GM23248 (cell line): ENCODE measurements at places on chromosomes 7 and 10.

- DNase-seq, result no peak
These were observed 585.1 kb downstream of the GATA3 start for GRCh38 chr10:8639486-8640185.

- peak; percentile 52 for DNase-seq
These were observed 8.4 kb upstream of the INMT start for GRCh38 chr7:30743371-30744074.

DNA sequence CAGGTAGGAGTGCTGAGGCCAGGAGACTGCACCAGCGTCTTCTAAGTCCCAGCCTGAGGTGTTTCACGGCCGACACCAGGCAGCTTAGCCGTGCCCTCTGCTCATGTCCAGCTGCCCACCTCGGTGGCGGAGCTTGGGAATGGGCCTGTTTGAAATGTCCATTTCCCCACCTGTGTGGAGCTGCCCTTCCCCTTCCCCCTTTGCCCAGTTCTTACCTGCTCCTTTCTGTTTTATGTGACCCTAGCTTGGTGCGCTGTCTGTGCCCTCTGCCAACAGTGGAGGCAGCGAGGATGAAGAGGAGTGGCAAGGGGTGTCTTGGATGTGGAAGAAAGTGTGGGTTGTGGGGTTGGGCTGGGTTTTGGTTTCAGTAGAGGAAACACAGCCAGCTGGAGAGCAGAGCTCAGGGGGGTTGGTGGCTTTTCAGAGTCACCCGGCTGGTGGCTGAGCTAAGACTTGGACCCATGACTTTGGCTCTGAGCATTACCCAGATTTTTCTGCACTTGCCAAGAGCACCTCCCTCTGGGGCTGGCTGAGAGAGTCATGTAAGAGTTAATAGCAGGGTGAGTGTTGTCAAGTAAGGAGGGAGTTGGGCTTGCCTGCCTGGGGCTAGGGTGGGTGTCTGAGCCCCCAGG, 37.4 kb downstream of the GBX1 start:
- DNase-seq, result no peak

- peak; percentile 94 for DNase-seq
These were observed 27.4 kb upstream of the DGKI start for GRCh38 chr7:137873979-137874777.

DNA sequence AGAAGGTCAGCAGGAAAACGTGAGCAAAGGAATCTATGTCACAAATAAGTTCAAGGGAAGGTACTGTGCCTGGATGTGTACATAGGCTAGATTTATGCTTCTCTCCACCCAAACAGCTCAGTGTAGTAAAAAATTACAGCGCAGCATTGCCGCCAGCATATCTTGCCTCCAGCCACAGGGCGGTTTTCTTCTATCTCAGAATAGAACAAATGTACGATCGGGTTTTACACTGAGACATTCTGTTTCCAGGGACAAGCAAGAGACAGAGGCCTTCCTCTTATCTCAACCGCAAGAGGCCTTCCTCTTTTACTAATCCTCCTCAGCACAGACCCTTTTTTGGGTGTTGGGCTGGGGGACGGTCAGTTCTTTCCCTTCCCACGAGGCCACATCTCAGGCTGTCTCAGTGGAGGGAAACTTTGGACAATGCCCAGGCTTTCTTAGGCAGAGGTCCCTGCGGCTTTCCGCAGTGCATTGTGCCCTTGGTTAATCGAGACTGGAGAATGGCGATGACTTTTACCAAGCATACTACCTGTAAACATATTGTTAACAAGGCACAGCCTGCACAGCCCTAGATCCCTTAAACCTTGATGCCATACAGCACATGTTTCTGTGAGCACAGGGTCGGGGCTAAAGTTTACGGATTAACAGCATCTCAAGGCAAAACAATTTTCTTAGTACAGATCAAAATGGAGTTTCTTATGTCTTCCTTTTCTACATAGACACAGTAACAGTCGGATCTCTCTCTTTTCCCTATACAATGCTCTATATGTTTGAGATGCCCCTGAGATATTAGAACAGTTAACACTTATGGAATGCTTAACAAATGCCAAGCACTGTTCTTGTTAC, 11.6 kb upstream of the ABHD11 start:
- no peak for DNase-seq

- DNase-seq, result peak; percentile 5
These were observed 1.6 kb downstream of the AKAP9 start for GRCh38 chr7:91942312-91942711.

DNA sequence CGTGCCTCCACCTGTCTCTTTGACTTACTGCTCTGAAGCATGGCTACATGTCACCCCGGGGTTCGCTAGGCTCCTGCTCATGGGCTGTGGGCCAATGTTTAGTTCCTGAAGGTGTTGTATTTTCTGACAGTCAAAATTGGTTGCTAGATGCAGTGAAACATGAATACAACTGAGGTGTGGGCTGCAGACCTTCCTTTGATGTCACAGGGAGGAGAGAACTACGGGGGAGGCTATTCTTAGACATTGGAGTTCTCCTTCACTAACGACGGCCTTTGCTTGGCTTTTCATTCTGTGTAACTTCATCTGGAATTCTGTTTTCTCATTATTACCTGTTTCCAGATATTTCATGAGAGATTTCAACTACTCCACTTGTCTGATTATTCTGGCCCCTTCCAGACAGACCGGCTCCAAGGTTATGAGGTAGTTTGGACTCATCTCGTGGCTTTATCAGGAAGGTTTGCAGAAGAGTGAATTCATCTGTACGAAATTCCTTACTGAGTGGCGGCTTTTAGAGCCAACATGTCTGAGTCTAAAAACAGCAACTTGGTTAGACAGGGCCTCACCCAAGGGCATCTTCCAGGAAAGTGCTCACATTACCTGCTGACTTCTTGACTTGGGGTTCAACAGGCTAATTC, 774.7 kb downstream of the SUGCT start:
- DNase-seq, result no peak

DNA sequence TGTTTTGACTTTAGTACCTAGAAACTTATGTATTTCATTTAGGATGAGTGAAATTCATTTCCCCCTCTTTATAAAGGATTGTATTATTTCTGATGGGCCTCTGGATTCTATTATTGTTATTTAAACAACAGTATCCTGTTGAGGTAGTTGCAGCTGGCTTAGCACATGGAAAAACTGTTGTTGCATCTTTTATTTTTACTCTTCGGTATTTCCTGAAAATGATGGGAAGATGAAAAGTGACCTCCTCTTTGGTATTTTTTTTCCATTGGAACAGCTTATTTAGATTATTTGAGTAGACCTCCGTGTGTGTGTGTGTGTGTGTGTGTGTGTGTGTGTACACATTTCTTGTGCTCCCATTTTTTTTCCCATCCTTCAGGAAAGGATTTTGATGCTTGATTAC, 129.8 kb downstream of the PRKG1 start:
- no peak for DNase-seq

- no peak for DNase-seq
These were observed 72.4 kb upstream of the SP4 start for GRCh38 chr7:21355406-21355874.

GRCh38 chr10:101644002-101644401, 51.0 kb downstream of the FBXW4 start:
- DNase-seq, result no peak

DNA sequence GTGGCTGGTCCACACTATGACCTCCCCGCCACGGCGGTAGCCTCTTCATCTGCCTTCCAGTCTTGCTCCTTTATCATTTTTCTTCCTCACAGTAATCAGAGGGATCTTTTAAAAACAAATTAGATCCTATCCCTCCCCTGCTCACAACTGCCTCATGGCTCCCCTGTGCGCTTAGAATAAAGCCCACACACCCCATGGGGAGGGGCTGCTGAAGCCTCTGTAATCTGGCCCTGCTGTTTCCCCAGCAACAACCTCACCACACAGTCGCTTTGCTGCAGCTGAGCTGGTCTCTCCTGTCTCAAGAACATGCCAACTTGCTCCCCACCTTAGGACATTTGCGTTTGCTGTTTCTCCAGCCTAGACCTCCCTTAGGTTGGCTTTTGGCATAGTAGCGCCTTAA, 41.0 kb downstream of the SP8 start:
- no peak for DNase-seq

DNA sequence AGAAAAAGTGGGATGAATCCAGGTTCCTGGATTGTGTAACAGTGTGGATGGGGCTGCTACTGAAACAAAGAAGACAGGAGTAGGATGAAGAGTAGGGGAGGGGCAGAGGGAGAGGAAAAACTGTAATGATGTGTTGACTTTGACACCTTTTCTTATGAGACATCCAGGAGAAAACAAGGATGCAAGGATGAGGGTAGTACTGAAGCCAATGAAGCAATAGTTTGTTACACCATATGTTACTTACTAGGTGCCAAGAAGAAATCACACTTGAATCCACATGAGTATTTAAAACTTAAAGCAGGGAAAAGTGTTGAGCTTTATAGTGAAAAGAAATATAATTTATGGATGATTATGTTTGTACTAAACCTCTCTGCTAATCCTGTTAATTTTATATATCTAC, 420.6 kb downstream of the ARL4A start:
- no peak for DNase-seq

DNA sequence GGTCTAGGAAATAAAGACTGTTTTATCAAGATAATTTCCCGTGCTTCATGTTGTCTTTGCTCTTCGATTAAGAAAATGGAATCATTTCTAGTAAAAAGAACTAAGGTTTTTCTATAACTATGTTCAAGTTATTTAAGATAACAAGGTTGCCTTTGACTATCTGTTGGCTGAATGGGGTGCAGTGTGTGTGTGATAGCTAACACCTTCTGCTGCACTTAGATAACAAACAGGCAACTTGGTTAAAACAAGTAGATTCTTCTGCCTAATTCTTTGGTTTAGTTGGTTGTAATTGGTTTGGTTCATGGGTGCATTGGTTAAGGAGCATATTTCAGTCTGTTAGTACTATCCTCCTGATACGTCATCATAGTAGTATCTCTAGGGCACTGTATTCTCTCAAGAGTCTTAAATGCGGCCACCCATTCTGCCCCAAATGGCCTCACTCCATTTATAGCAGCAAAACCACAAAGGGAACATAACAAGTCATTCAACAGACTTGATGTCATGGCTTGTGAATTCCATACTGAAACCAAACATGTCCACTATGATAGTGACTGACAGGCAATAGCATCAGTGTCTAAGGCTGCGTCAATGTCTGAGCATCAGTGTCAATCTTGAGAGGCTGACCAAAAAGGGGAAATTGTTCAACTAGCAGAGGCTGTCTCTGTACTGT, 55.7 kb downstream of the CCDC3 start:
- DNase-seq, result no peak

DNA sequence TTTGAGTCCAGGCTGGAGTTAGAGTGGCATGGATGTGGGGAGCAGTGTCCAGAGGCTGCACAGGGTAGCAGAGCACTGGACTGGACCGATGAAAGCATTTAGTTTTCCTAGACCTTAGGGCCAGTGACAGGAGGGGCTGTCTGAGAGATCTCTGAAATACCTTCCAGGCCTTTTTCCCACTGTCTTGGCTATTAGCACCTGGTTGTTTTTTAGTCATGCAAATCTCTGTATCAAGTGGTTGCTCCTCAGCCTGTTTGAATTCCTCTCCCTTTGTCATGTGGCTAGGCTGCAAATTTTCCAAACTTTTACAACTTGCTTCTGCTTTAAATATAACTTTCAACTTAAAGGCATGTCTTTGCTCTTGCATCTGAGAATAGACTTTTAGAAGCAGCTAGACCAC, 504.3 kb upstream of the VSTM2A start:
- DNase-seq, result no peak
